ENCODE measurements at places on chromosomes 1 and 21.

- DNase-seq = no peak
These were observed 8.3 kb upstream of the CD101 start for GRCh38 chr1:116993286-116993685.

GRCh38 chr1:237105826-237106225 is 63.8 kb downstream of the RYR2 start:
- DNase-seq = no peak

DNA sequence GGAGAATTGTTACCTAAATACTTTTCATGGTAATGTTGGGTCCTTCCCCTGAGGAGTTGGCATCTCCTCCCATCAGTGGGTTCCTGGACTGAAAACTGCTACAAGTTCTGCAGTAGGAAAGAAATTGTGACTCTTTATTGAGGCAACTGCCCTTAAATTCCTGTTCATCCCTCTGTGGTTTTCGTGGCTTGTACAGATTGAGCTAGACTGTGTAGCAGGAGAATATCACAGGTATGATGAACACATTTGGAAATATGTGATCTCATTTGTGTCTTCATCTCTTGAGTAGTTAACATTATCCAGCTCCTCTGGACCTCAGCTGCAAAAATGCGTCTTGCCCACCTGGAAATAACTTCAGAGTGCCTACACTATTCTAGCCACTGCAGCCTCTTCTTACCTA is 390.6 kb downstream of the PTPRC start:
- no peak for DNase-seq

- DNase-seq = no peak
These were observed 84.6 kb upstream of the B3GALT2 start for GRCh38 chr1:193270996-193271395.

DNA sequence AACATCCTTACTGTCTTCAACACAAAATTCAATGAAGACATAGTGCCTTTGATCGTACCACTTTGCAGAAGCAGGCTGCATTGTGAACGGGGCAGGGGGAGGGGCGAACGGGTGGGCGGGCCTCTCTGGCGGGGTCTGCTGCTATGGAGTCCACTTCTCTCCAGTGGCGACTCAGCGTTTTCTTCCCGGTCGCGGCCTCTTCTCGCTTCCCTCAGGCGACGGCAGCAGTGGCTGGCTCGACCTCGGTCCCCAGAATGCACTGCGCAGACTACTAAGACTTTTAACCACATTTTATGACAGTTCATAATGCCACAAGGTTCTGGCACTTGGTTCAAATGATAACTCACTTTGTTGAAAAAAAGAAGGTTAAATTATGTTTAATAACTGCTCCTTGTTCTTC is 21.2 kb downstream of the GBP2 start:
- no peak for DNase-seq

- DNase-seq = peak; percentile 40
These were observed 135.7 kb upstream of the PROX1 start for GRCh38 chr1:213852107-213852506.

DNA sequence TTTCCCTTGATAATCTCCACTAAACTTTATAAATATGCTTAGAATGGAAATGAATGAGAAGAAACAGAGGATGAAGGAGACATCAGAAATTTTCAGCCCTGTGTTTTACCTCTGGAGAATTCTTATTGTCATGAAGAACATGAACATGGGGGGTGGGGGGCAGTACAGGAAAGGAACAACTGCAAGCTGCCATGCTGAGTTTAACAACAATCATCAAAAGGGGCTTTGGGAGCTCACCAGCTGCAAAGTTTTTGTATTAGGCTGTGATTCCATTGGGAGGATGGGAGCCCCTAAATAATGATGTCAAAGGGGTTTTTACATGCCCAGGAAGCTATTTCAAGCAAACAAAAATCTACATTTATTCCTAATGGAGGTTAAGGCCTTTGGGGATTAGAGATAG is 103.3 kb downstream of the AKT3 start:
- no peak for DNase-seq

GRCh38 chr1:220028346-220028895 is 17.9 kb downstream of the EPRS1 start:
- DNase-seq = no peak
